ENCODE measurements at places on chromosomes 11 and 22. TPM values are rescaled to one million over a fixed set of nuclear protein-coding genes. Genes with fewer than 3 reads are reported as not detected.

PDGFD gene
- total RNA-seq, result 1.5 TPM

GRCh38 chr11:61580271-61580888 is 496 bp downstream of the SYT7 start:
- H3K4me1 ChIP-seq, result peaks cover 38% of the 10 kb centered on the region

- H3K27me3 ChIP-seq, result no peaks in the 10 kb centered on the region
- H3K4me1 ChIP-seq, result no peaks in the 10 kb centered on the region
- DNase-seq, result no peak
- H3K4me3 ChIP-seq, result no peak overlapping the region
- H3K27ac ChIP-seq, result no peak overlapping the region
- peaks cover 48% of the 10 kb centered on the region for H3K36me3 ChIP-seq
These were observed 46.8 kb downstream of the CEP164 start for GRCh38 chr11:117374316-117375055.

- no peaks in the 10 kb centered on the region for H3K27me3 ChIP-seq
- peak overlapping the region; percentile 48 for H3K27ac ChIP-seq
- no peak overlapping the region for H3K4me3 ChIP-seq
- DNase-seq, result no peak
These were observed 13.2 kb downstream of the EHF start for GRCh38 chr11:34633990-34634693.

DNA sequence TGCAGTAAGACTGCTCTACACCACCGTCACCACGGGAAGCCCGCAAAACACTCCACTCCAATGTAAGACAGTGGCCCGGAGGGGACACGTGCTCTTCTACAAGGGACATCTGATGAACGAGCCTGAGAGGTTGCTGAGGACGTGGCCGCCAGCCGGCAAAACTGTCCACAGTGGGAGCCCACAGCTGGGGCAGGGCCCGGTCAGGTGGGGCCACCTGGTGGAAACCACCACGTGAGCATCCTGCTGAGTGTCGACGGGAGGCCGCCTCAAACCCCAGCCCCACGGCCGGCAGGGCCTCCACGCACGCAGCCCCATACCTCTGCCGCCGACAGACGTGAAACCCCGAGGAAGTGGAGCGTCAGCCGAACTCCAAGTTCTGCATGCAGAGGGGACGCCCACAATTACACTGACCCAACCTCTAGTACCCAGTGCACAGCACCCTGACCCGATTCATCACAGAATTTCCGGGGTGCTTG is 42.6 kb downstream of the BRD1 start:
- no peak for DNase-seq
- H3K27ac ChIP-seq, result no peak overlapping the region
- peaks cover 39% of the 10 kb centered on the region for H3K36me3 ChIP-seq
- peaks cover 12% of the 10 kb centered on the region for H3K4me1 ChIP-seq
- H3K4me3 ChIP-seq, result no peak overlapping the region
- no peaks in the 10 kb centered on the region for H3K27me3 ChIP-seq

Data from liver (tissue), 10 donors.